CD4-positive, alpha-beta T cell (primary cell): ENCODE measurements at places on chromosomes 5 and 9. TPM values are rescaled to one million over a fixed set of nuclear protein-coding genes. Genes with fewer than 3 reads are reported as not detected.

GRCh38 chr5:174572591-174572990 lies 151.8 kb upstream of the MSX2 start:
- no peak overlapping the region for H3K4me3 ChIP-seq
- H3K27me3 ChIP-seq: no peaks in the 10 kb centered on the region
- no peaks in the 10 kb centered on the region for H3K4me1 ChIP-seq
- no peaks in the 10 kb centered on the region for H3K36me3 ChIP-seq
- H3K27ac ChIP-seq: no peak overlapping the region

DNA sequence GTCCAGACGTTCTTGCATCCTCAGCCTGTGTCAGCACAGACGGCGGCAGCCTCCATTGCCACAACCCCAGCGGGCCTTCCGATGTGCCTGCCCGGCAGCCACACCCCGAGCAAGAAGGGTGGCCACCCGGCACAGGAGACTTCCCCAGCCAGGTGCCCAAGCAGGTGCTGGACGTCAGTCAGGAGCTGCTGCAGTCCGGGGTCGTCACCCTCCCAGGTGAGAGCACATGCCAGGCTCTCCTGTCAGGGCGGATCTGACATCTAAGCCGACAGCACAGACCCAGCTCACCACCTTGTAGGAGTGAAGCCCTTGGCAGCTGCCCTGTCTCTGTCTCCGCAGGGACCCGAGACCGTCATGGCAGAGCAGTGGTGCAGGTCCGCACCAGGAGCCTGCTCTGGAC lies 48.3 kb upstream of the LRRC14B start:
- H3K27ac ChIP-seq: no peak overlapping the region
- DNase-seq: no peak
- H3K4me3 ChIP-seq: no peak overlapping the region
- H3K27me3 ChIP-seq: peaks cover 2% of the 10 kb centered on the region
- H3K36me3 ChIP-seq: no peaks in the 10 kb centered on the region

DNA sequence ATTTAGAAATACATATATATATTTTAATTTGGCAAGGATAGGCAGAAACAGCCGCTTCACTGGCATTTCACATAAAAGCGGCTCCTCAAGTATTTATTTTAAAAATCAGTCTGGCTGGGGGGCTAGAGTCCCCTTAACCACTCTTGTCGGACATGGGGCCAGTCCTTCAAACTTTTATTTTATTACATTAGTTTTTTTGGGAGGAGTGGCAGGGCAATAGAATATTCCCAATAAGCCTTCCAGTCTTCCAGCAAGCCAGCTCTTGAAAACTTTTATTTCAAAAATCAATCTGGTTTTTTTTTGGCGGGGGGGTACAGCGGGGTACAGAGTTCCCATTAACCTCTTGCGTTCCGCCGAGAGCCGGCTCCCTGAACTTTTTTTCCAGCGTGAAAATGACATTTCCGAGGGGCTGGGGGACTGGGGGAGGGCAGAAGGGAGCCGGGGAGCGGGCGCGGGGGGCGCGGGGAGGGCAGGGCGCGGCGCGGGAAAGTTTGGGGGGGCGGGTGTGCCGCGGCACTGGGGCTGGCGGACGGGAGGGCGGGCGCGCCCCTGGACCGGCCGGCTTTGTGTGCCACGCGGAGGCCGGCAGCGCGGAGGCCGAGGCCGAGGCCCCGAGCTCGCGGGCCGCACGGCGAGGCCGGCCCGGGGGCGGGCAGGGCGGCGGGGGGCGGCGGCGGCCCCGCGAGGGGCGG lies 504 bp upstream of the ZNF618 start:
- H3K27me3 ChIP-seq: peaks cover 3% of the 10 kb centered on the region
- H3K36me3 ChIP-seq: no peaks in the 10 kb centered on the region
- no peak overlapping the region for H3K27ac ChIP-seq
- no peak overlapping the region for H3K4me3 ChIP-seq

DNA sequence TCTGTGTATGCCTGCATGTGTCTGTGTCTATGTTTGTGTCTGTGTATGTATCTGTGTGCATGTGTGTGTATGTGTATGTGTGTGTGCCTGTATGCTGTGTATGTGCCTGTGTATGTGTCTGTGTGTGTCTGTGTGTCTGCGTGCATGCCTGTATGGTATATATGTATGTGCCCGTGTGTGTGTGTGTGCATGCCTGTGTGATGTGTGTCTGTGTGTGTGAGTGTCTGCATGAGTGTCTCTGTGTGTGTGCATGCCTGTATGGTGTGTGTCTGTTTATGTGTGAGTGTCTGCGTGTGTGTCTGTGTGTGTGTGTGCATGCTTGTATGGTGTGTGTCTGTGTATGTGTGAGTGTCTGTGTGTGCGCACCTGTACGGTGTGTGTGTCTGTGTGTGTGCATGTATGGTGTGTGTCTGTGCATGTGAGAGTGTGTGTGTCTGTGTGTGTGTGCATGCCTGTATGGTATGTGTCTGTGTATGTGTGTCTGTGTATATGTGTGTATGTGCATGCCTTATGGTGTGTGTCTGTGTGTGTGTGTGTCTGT lies 137.1 kb upstream of the IRX2 start:
- no peaks in the 10 kb centered on the region for H3K36me3 ChIP-seq
- no peaks in the 10 kb centered on the region for H3K4me1 ChIP-seq
- H3K27ac ChIP-seq: no peak overlapping the region
- H3K4me3 ChIP-seq: no peak overlapping the region
- DNase-seq: no peak
- H3K27me3 ChIP-seq: no peaks in the 10 kb centered on the region

GRCh38 chr9:133377721-133378216 lies 1.6 kb downstream of the STKLD1 start:
- peaks cover 36% of the 10 kb centered on the region for H3K4me1 ChIP-seq
- no peak for DNase-seq
- H3K36me3 ChIP-seq: peaks cover 12% of the 10 kb centered on the region

DNA sequence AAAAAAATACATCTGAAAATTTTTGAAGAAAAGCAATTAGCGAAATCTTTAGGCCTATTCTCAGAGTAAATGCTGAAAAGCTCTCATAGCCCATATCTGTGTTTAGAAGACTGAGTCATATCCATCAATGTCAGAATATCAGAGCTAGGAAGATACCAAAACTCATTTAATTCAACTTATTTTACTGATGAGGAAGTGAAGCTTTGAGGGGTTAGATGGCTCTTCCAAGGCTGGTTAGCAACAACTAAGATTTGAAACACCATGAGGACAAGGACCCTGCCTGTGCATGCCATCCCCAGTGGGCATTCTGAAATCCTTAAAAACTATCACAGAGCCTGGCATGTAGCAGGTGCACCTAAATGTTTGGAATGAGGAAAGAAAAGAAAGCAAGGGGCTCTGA lies 2.5 kb downstream of the FREM1 start:
- DNase-seq: no peak
- H3K27ac ChIP-seq: no peak overlapping the region
- H3K4me1 ChIP-seq: no peaks in the 10 kb centered on the region
- H3K27me3 ChIP-seq: no peaks in the 10 kb centered on the region
- no peak overlapping the region for H3K4me3 ChIP-seq

Gene CD14
- 1.7 TPM for total RNA-seq

Gene SHROOM1
- total RNA-seq: not detected
